ENCODE measurements at places on chromosomes 1 and 21.

DNA sequence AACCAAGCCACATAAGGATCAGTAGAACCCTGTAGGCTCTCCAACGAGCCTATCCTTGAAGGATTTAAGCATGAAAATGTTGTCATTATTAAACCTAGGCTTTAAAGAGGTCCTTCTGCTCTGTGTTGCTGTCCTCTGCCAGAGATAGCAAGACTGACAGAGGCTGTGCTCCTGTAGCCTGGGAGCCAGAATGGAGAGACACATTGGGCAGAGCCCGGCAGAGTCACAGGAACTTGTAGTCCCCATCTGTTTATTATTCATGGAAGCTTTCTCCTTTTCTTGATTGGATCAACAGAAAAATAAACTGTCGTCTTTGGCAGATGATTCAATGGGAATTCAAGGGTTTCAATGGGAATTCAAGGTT, 19.2 kb upstream of the SLAMF1 start:
- peak overlapping the region; percentile 64 for H3K27ac ChIP-seq
- H3K27me3 ChIP-seq: no peaks in the 10 kb centered on the region
- no peaks in the 10 kb centered on the region for H3K36me3 ChIP-seq
- H3K4me1 ChIP-seq: peaks cover 35% of the 10 kb centered on the region

GRCh38 chr1:200866521-200866920, 6.3 kb upstream of the GPR25 start:
- H3K36me3 ChIP-seq: no peaks in the 10 kb centered on the region
- no peak overlapping the region for H3K27ac ChIP-seq
- DNase-seq: no peak
- H3K4me1 ChIP-seq: peaks cover 38% of the 10 kb centered on the region
- no peaks in the 10 kb centered on the region for H3K27me3 ChIP-seq

DNA sequence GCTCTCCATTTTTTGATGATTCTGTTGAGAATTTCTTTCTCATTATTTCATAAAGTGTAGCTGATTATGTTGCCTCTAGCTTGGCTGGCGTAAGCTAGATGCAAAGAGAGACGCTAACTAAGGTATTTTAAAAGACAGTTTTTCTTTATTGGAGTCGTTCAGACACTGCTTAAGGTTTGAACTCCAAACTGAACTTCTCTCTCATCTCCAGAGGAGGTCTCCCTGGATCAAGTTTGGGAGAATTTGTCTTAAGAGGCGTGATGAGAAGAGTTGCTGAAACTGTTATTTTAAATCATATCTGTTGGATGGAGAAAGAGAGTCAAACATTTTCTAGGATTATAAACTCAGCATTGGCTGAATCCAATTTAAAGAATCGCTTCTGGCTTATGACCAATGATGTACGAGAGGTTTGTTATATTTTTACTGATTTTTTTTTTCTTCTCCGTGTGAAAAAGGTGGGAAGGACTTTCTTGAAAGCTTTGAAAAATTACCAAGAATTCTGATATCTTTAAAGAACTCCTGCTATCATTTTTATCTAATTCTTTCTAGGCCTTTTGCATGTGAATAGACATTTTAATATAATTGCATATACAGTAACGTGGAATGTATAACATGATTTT, 34.0 kb downstream of the MAP3K7CL start:
- no peak overlapping the region for H3K27ac ChIP-seq
- no peaks in the 10 kb centered on the region for H3K36me3 ChIP-seq
- DNase-seq: no peak
- H3K27me3 ChIP-seq: no peaks in the 10 kb centered on the region
- H3K4me3 ChIP-seq: no peak overlapping the region

GRCh38 chr1:151347523-151348246, 633 bp upstream of the RFX5 start:
- peaks cover 10% of the 10 kb centered on the region for H3K4me1 ChIP-seq
- peaks cover 22% of the 10 kb centered on the region for H3K36me3 ChIP-seq
- H3K4me3 ChIP-seq: peak overlapping the region; percentile 39
- DNase-seq: no peak
- H3K27me3 ChIP-seq: no peaks in the 10 kb centered on the region

DNA sequence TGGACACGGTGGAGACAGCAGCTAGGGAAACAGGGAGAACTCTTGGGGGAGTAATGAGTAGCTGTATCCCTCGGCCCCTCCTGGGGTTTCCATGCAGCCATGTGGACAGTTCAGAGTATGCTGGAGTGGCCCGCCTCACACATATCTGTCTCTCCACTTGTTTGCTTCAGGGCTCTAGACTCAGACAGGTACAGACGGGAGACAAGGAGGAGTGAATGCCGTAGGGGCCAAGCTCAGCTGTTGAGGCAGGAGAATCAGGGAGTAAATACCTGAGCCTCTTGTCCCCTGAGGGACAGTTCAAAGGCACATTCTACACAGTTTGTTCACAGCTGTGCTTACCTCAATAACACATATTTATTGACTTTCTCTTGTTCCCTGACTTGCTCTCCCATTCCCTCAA, 7.7 kb upstream of the PTGFRN start:
- H3K27me3 ChIP-seq: no peaks in the 10 kb centered on the region
- H3K27ac ChIP-seq: no peak overlapping the region
- no peak overlapping the region for H3K4me3 ChIP-seq
- H3K4me1 ChIP-seq: no peaks in the 10 kb centered on the region
- DNase-seq: no peak

DNA sequence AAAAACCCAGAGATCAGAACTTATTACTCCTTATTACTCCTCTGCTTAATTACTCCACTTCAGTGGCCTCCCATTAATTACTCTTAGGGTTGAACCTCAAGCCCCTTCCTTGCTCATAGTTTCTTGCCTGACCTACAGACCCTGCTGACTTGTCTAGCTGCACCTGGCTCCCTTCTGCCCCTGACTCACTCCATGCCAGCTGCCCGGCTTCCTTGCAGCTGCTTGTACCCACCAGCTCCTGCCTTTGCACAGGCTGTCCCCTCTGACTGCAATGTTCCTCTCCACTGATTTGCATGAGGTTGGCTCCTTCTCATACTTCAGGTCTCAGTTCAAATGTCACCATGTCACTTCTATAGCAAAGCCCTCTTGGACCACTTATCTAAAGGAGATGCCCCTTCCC, 1.9 kb upstream of the PTPRU start:
- H3K36me3 ChIP-seq: no peaks in the 10 kb centered on the region
- peaks cover 17% of the 10 kb centered on the region for H3K27me3 ChIP-seq
- no peak for DNase-seq
- no peak overlapping the region for H3K4me3 ChIP-seq

- H3K36me3 ChIP-seq: no peaks in the 10 kb centered on the region
- H3K4me3 ChIP-seq: no peak overlapping the region
- H3K4me1 ChIP-seq: no peaks in the 10 kb centered on the region
- H3K27ac ChIP-seq: no peak overlapping the region
- no peaks in the 10 kb centered on the region for H3K27me3 ChIP-seq
Observed at GRCh38 chr1:170863621-170864020, 71.7 kb upstream of the MROH9 start.

DNA sequence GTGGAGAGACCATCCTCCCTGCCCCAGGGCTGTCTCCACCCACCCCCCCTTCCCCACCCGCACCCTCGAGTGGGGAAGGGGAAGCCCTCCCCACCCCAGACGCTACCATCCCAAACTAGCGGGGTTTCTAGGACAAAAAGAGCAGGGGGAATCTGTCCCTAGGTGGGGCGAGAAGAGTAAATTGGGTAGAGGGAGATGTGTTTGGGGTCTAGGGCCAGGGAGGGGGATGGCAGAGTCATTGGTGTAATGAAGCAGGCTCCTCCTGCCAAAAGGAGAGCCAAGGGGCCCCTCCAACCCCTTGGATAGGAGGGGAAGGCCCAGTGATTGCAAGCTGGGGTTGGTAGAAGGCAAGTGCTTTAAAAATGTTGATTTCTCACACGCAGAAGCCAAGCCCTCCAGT, 10.0 kb downstream of the MEX3A start:
- no peaks in the 10 kb centered on the region for H3K36me3 ChIP-seq
- DNase-seq: no peak
- no peaks in the 10 kb centered on the region for H3K4me1 ChIP-seq
- no peak overlapping the region for H3K27ac ChIP-seq

DNA sequence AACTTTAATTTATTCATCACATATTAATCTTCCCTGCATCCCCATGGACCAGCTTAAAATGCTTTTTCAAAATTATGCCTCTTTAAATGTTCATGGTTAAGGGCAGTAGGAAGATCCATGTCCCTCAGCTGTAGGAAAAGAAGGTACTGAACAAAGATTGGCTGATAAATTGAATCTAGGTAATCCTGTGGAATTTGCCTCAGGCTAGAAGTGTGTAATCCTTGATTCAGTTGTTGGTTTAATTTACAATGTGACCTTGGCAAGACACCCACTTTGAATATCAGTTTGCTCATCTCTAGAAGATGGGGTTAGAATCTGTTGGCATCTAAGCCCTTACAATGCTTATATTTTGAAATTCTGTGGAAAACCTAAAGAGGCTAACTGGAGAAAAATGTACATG, 6.1 kb downstream of the TTC4 start:
- H3K27ac ChIP-seq: no peak overlapping the region
- no peak overlapping the region for H3K4me3 ChIP-seq
- H3K4me1 ChIP-seq: no peaks in the 10 kb centered on the region
- no peaks in the 10 kb centered on the region for H3K27me3 ChIP-seq
